AG08396 (cell line): ENCODE measurements at places on chromosomes 5 and 9.
A peak's percentile ranks its signal among the peaks of the same experiment; 100 is the strongest.

DNA sequence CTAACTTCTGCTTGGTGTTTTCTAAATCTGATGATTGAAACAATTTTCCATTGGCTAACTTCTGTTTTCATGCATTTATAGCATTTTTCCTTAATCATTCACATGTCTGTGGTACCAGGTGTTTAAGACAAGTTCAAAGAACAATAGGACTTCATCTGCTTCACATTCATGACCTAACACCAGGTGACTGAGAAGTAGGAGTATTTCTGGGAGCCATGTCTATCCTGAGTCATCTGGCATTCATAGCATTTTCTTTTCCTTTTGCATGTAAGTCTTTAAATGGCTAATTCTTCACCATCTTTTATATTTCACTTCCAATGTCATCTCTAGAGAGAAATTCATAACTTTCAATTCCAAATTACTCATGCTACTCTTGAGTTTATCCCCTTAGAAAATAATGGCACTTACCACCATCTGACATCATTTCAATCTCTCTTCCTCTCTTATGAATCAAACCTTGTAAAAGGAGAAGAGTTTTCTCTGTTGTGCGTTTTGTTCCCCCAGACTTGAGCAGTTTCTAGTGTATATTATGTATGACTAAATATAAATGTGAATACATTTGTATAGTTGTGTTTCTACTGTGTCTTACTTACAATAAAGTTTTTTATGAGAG lies 1196.1 kb upstream of the CDH9 start:
- DNase-seq = no peak

GRCh38 chr5:6701491-6701890 lies 11.7 kb upstream of the TENT4A start:
- no peak for DNase-seq

DNA sequence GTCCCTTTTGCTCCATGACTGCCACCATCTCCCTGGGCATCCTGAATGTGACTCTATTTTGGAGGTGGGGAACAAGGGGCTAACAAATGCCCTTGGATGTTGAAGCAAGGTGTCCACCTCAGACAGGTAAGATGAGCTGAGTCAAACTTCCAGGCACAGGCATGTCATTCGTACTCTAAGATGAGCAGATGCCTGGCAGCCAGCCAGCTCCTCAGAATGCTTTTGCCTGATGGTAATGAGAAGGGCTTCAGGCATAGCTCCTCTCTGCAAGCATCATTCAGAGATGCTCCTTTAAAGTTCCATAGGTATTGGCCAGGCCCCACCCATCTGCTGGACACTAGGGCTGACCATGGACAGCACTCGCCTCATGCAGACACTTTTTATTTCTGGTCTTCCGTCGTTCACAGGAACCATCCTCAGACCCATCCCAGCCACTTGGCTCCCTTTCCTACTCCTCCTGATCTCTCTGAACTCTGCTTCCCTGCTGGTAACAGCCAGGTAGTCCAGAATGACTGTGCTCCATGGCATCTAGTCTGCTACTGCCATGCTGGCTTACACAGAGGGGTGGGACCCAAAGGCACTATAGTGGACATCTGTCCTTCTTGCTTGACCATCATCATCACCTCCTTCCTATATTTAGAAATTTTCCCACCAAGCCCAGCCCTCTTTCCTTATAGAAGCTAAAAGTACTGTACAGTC lies 118.8 kb downstream of the GLIS3 start:
- DNase-seq = no peak

- DNase-seq = no peak
These were observed 49.0 kb downstream of the SLC44A1 start for GRCh38 chr9:105293408-105293807.

DNA sequence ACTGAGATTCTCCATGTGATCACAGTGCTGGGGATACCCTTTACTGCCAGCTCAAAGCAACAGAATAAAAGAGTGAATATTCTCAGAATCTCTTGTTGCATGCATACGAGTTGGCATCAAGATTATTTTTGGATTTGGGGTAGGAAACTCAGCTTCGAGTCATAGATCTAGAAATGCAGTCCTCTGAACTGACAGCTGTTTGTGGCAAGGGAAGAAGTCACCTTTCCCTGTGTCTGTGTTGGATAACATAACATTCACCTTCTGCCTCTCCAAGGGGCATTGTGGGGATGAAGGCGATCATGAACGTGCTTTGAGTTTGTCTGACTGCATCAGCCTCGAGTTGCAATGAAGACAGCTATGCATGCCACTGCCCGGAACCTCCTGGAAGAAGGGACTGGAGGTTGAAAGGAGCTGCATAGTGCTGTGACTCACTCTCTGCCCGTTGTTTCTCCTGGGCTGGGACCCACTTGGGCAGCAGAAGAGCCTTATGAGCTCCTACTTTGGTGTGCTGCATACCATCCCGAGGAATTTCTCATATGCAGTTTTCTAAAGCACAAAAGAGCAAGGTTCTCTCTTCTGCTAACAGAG lies 231.7 kb downstream of the ARHGAP26 start:
- peak; percentile 69 for DNase-seq

DNA sequence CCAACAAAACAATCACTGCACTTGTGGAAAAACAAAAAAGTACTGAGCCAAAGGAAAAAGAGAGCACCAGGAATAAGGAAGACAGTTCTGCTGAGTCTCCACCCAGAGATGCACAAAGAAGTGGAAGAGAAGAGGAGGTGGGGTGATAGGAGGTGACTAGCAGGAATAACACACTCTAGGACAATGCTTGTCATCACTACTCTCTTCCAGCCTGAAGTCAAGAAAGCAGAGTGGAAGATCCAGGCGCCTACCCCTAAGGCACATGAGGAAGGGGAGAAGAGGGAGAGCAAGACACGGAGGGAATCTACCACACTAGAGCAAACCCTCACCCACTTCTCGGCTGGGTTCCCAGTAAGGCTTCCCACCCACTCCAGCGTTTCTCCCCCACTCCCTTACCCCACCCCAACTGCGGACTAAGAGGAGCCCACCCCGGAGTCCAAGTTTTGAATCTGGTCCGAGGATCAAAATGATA lies 1.7 kb downstream of the SLIT3 start:
- DNase-seq = no peak

DNA sequence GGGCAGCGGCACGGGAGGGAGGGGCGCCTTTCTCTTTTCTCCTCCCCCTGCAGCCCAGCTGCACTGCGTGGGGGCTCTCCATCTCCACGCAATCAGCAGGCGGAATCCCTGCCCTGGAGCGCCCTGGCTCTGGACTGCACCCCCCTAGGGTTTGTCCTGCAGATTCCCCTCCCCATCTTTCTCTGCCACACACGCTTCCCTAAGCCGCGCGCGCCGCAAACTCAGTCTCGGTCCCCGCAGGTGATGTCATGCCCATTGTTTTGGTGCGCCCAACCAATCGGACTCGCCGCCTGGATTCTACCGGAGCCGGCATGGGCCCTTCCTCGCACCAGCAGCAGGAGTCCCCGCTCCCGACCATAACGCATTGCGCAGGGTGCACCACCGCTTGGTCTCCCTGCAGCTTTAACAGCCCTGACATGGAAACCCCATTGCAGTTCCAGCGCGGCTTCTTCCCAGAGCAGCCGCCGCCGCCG lies at the start of gene KCNN2:
KCNN2 (plus strand) TSS at position 347 of the 473 bp plus-strand sequence; CDS start at position 417, 70 bp downstream.
- DNase-seq = peak; percentile 81

GRCh38 chr9:87022178-87022577 lies 74.9 kb upstream of the GAS1 start:
- DNase-seq = no peak

- DNase-seq = peak; percentile 20
These were observed 208.6 kb upstream of the PAPPA start for GRCh38 chr9:115945009-115945431.

GRCh38 chr9:23088932-23089364 lies 642.3 kb downstream of the DMRTA1 start:
- DNase-seq = no peak
